ENCODE measurements at places on chromosomes 1 and 21.

DNA sequence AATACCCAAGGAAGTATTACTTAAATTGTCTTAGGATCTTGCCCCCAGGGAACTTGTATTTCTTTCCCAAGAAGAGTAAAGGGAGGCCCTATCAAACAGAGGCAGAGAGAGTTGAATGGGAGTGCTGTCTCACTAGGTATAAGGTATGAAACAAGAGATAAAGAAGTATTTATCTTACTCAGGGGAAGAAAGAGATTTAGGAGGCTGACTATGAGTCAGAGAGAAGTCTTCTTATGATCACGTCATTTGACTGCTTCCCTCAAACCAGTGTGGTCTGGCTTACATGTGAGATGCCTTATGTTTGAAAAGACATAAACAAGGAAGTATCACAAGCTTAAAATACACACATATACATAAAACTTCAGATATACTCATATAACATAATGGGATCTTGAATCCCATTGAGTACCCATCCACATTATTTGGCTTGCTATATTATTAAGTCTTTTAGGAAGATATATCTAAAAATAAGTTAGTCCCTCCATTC is 29.6 kb downstream of the DUSP10 start:
- DNase-seq, result no peak

DNA sequence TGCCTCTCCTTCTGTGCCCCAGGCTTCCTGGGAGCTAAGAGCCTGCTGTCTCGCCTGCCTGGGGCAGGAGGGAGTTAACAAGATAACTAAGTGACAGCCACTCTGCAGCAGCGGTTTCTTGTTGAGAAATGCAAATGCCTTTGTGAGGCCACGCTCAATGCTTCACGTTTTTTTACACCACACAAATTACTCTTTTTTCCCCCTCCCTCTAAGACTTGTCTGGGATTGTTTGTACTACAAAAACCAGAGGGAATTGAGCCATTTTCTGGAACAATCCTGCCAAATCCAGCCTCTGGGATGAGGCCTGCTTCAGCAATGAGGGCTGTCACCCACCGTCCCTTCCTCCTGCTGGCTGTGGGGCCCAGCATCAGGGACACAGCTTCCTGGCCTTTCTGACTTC is 119.6 kb downstream of the ACTL8 start:
- no peak for DNase-seq

DNA sequence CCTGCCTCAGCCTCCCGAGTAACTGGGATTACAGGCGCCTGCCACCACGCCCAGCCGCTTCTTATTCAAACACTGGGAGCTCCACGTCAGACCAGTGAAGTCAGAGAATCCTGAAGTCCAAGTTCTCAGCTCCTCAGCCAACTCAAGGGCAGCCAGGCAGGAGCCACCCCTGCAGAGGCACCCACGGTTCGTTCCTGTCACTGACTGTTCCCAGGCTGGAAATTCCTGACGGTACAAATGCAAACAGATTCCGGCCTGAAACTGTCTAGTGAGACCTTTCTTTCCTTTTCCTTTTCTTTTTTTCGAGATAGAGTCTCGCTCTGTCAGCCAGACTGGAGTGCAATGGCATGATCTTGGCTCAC is 11.7 kb downstream of the SLC35E2B start:
- DNase-seq, result no peak

GRCh38 chr21:14245711-14246110 is 29.8 kb downstream of the RBM11 start:
- no peak for DNase-seq

- DNase-seq, result no peak
Observed at GRCh38 chr1:173499729-173500128, 22.6 kb downstream of the PRDX6 start.

DNA sequence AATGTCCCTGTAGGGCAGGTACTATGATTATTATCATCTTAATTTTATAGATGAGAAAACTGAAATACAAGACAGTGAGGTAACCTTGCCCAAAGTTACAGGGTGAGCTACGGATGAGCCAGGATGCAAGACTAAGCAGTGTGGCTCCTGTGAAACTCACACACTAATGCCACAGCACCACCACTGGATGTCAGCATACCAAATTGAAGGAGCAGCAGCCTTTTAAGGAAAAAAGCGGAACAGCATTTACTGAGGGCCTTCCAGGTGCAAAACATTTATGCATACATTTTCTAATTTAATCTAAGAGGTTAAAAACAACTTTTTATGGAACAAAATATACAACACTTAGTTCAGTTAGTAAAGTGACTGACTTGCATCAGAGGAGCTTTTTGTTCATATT is 41.7 kb downstream of the SEC16B start:
- DNase-seq, result no peak

- no peak for DNase-seq
Observed at GRCh38 chr1:85243372-85243771, 16.1 kb downstream of the C1orf52 start.

DNA sequence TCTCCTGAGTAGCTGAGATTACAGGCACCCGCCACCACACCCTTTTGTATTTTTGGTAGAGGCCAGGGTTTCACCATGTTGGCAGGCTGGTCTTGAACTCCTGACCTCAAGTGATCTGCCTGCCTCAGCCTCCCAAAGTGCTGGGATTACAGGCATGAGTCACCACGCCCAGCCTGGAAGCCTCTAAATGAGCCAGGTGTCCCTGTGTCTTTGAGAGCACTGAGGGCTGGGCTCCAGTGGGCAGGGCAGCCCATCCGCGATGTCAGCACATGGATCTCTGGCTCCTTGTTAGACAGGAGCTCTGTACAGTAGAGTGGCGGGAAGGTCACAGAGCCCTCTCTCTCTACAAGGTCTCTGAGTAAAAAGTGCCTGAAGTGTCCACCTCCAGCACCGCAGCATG is 124.3 kb downstream of the PGBD5 start:
- DNase-seq, result no peak

GRCh38 chr1:64861611-64862010 is 104.7 kb downstream of the JAK1 start:
- DNase-seq, result no peak

GRCh38 chr1:3708791-3709190 is 43.5 kb upstream of the CCDC27 start:
- DNase-seq, result no peak

DNA sequence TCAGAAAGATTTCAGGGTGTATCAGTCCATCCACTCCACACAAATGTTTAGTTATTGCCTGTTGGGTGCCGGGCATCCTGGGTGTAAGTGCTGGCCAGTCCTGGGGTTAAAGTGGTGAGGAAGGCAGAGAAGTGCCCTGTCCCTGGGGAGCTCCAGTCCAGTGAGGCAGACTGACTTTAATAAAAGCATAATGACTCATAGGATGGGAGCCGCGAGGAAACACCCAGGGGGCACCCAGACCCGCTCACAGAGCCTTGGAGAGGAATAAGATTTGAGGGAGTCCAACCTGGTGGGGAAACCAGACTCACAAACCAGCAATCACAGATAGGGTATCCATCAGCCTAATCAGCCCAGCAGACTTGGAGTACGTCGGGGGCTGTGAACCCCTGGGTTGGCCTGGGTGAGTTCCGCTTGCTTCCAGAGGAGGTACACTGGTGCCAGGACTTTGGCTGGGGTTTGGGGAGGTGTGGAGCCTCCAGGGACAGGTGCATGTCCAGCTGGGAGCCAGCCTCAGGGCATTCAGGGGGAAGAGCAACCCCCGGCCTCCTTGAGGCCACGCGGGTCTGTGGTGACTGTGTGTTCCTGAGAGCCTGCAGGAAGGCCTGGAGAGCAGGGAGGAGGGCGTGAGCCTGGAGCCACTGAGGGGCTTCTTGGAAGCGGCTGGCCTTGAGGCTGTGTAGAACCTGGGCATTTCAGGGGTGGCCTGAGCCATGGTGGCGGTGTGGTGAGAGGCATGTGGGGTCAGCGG is 3.7 kb downstream of the PEAR1 start:
- no peak for DNase-seq

- DNase-seq, result no peak
Observed at GRCh38 chr21:14762734-14763694, 216.9 kb upstream of the SAMSN1 start.

GRCh38 chr1:159854693-159855192 is 7.7 kb downstream of the VSIG8 start:
- DNase-seq, result peak; percentile 21

DNA sequence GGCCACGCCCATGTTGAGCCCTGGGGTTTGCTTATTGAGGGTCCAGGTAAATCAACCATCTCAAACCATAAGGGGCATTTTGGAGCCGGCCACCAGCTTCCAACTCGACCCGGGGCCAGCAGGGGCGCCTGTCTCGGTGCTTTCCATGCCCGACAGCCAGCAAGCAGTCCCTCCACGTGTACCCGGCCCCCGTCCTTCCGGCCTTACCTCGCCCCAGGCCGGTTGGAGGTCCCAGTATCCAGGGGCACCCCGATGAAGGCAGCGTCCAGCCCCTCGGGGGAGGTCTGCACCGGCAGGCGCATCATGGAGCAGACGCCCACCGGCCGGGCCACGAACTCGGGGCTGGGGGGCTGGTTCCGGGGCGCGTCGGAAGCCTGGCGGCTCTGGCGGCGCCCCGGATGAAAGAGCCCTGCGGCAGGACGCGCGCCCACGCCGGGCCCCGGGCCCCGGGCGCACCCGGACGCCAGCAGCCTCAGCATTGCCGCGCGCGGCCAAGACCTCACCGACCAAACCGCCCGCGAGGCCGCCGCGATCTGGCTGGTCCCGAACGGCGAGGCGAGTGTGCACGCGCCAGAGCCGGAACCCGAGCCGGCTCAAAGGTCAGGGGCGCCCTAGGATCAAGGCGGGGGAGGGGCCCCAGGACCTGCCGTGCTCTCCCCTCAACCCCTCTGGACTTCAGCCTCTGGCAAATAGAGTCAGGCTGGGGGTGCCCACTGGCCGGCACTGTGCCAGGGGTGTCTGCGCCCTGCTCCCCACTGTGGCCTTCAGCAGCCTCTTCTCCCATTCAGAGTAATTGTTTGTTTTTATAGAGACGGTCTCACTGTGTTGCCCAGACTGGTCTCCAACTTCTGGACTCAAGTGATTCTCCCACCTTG is at the start of gene AGMAT:
AGMAT (minus strand) TSS at position 563 of the 875 bp plus-strand sequence; CDS start at position 479, 84 bp downstream.
- DNase-seq, result peak; percentile 7

DNA sequence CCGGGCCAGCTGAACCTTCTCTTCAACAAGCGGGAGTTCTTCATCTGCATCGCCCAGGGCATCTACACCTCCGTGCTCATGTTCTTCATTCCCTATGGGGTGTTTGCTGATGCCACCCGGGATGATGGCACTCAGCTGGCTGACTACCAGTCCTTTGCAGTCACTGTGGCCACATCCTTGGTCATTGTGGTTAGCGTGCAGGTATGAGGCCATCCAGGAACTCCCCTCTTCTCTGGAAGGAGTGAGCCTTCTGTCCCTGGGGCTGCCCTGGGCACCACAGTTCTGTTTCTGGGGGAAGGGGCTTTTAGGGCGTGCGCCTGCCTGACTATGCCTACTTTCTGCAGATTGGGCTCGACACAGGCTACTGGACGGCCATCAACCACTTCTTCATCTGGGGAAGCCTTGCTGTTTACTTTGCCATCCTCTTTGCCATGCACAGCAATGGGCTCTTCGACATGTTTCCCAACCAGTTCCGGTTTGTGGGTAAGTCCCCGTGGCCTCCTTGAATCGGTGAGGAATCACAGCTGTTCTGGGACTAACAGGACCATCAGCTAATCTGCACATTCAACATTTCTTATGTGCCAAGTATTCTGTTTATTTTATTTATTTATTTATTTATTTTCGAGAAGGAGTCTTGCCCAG is 21.1 kb downstream of the ATP8B2 start:
- DNase-seq, result no peak

GRCh38 chr1:160009081-160009480 is 22.7 kb downstream of the PIGM start:
- no peak for DNase-seq

DNA sequence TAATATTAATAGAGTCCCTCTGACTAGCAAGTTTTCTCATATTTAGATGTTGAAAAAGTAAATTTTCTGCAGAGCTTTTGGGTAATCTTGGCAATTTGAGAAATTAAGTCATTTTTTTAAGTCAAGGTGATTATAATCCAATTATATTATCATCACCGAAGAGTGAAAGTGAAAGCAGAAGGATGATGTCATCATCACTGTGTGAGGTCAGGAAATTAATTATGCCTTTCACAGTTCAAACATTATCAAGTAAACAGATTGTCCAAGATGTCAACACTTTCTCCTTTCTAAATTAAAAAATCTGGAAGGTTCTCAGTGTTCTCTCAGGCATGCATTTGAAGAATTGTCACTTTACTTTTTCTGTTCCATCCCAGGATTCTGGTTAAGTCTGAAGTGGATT is 296.0 kb downstream of the TBX15 start:
- no peak for DNase-seq

DNA sequence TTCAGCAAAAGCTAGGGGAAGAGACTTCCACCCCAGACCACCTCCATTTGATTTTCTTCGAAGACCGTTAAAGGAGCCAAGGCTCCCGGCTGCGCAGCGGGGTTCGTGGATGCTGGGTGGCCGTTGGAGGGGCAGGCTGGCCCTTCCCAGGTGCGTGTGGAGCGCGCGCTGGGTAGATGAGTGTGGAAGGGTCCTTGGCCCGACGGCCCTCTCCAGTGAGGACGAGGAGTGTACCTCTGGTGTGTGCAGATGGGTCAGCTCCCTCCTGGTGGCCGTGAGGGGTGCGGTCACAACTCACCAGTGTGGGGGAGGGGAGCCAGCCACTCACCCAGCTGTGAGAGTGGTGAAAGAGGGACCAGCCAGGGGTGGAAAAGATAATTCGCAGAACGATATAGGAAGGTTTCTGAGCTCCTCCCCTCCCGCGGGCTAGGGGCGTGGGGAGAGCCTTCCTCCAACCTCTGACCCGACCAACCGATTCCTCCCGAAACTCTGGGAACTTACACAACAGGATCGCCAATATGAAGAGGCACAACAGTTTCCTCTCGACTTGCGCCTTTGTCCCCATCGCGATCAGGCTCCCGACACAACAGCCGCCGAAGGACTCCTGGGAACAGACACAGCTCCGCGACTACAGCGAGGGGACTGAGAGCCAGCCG is at the start of gene F11R:
F11R (minus strand) TSS at position 644 of the 656 bp plus-strand sequence; CDS start at position 565, 79 bp downstream.
- peak; percentile 12 for DNase-seq

- no peak for DNase-seq
Observed at GRCh38 chr21:31493350-31493880, 149.4 kb upstream of the TIAM1 start.

DNA sequence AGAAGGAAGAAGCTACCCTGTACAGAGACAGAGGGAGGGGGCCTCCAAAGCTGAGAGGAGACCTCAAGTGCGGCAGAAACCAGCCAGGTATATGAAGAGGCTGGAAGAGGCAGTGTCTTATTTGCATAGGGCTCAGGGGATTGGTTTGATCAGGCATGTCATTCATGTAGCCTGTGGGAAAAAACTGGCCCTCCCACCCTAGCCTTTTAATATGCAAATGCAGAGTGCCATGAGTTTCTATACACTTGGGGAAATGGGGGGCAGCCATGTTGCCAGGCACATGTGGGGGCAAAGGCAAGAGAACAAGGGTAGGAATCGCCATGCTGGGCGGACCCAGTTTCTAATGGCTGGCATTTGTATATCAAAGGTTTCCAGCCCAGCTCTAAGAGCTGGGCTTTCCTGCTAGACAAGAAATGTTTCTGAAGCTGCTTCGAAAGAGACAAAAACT is 172.7 kb downstream of the RASAL2 start:
- no peak for DNase-seq

GRCh38 chr1:100430325-100430756 is 78.0 kb downstream of the CDC14A start:
- no peak for DNase-seq

- DNase-seq, result no peak
Observed at GRCh38 chr1:204464187-204464631, 30.4 kb downstream of the PIK3C2B start.
